ENCODE measurements at places on chromosomes 5 and 9.

DNA sequence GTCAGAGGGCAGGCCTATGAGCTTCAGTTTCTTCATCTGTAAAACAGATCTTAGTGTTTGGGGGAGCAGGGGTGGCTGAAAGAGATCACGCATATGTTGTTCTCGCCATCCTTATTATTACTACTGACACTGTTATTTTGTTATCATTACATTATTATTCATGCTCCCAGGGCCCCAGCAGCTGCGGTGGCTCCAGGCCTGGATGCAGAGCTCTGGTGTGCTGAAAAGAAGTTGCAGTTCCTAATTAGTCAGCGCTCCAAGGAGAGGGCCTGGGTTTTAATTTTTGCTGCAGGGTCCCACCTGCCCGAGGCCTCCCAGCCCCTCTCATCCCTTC lies 19.5 kb downstream of the CXXC5 start:
- peak; percentile 72 for DNase-seq

DNA sequence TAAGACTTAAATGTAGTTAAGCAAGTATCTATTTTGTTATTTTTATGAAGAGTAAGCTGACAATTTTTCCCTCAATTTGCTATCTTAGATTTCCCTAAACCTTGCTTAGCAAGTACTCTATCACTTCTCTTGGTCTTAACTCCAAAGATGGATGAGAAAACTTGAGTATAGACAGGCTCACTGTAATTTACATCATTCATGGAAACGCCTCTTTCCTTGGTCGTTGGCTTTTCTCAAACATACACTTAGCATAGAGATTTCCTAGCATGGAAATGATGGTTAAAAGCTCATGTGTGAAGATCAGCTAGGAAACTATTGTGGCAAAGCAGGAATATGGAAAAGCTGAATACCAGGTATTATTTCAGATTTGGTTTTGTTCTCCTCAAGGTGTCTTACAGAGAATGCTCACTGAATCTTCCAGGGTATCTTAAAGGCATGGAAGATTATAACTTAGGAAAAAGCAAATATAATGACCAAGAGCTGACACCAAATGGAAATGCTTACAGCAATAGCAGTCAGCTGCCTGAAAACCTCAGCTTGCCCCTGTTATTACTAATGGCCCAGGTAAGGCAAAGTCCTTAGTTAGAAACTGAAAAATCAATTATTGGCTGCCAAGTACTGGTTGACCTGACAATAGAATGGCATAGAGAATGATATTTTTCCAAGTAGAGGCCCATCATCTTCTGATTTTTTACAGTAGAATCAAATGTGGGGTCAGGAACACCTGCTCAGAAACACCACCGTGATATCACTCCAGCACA lies 84.8 kb downstream of the SEMA5A start:
- no peak for DNase-seq

GRCh38 chr5:132475987-132476875 lies 14.3 kb downstream of the IRF1 start:
- DNase-seq = no peak

GRCh38 chr9:32423371-32423770 lies 38.9 kb downstream of the ACO1 start:
- DNase-seq = peak; percentile 64

- DNase-seq = peak; percentile 34
These were observed 3.9 kb downstream of the CCDC183 start for GRCh38 chr9:136799854-136800657.

DNA sequence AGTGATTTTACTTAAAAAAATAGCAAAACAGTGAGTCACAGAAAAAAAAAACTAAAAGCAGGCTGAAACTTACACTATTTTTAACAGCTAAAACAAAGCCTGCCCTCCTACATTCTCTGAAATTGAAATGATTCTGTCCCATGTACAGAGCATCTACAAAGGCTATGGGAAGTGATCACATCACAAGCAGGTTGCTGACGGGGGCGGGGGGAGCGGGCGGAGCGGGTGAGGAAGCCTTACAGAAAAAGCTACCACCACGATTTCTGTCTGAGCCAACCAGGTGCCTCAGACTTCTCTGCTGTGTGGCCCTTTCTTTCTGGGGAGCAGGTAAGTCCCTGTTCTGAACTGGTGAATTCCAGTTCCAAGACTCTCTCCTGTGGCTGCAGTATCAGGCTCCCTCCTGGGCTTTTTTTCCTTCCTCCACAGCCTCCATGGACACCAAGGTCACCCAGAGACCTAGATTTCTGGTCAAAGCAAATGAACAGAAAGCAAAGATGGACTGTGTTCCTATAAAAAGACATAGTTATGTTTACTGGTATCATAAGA lies 104.9 kb downstream of the ANKRD18B start:
- no peak for DNase-seq

DNA sequence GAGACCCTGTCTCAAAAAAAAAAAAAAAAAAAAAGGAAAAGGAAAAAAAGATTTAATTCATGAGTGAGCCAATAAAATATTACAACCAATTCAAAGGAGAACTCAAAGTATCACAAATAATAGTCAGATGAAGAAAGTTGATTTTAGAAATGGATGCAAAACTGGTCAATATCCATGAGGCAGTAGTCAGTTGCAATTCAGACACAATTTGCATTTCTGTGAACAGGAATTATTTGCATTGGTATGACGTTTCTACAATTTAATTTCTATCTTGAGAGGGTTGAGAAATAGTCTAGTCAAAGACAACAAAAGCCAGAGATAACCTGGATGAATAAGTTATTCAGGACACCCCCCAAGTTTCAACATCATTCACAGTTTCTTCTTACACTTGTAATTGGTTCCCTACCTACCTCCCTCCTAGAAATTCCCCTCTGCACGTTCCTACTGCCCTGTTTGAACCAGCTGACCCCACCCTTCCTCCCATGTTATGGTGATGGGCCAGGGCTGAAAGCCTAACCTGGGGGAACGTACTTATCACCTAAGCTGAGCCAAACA lies 28.6 kb upstream of the CDKN2AIPNL start:
- no peak for DNase-seq

DNA sequence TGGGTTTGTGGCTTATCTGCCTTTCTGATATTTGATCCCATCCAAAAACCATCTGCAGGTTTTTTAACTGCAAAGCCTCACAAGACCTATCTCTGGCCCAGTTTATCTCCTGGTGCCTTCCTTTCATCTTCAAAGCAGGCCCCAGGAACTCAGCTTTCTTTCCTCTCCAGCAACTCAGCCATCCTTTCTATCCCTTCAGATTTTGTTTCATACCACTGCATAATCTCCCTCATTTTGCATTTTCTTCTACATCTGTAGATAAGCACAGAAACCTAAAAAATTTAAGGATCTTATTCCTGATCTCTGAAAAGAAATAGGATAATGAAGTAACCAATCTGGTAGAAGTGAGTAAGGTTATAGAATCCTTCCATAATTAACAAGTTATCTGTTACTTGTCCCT lies 19.5 kb upstream of the ERCC6L2 start:
- no peak for DNase-seq

- DNase-seq = no peak
These were observed 91.8 kb upstream of the GPR151 start for GRCh38 chr5:146607659-146608332.

GRCh38 chr9:121191235-121191634 lies 10.4 kb downstream of the RAB14 start:
- DNase-seq = no peak

DNA sequence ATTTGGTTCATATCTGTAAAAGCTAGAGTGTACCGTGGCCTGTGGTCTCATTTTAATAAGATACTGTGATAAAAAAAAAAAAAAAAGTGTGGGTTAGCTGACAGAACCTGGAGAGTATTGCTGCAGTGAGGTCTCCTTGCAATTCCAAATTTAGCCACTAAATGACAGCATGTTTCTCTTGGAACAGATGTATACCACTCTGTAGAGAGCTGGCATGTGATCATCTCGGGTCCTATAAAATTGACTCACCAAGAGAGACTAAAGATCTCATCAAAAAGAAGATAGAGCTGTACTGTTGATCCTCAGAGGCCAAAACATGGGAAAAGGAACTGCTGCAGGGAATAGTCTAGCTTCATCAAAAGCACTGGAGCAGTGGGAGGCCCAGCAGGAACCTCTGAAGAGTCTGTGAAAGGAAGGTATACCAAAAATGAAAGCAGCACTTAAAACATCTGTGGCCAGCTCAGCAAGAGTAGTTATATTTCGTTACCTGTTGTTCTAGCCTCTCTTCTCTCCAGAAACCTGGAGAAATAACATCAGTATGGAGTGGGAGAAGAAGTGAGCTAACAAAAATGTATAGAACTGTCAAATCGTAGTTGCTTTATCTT lies 826.8 kb downstream of the EFNA5 start:
- DNase-seq = peak; percentile 30

GRCh38 chr9:2489838-2490314 lies 131.7 kb upstream of the VLDLR start:
- peak; percentile 55 for DNase-seq

- peak; percentile 76 for DNase-seq
These were observed 4.0 kb downstream of the SNX30 start for GRCh38 chr9:112754578-112754977.

DNA sequence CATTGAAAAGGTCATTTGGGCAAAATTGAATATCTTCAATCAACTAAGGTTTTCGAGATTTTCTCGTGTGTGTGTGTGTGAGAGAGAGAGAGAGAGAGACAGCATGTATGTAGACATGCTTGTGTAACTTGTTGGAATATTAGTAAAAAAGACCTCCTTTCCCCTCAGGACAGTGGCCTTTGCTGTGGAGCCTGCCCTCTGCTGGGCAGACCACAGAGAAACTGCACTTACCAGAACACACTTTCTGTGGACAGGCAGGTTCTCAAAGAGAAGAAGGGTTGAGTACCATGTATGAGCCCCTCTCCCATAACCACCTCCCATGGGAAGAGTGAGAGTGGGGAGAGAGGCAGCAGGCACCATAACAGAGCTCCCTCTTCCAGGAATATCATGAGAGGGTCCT lies 45.6 kb downstream of the CFAP90 start:
- DNase-seq = no peak

- DNase-seq = no peak
These were observed 1.5 kb upstream of the ANKHD1 start for GRCh38 chr5:140399979-140400729.

GRCh38 chr5:73674669-73675004 lies 48.6 kb downstream of the ARHGEF28 start:
- no peak for DNase-seq

DNA sequence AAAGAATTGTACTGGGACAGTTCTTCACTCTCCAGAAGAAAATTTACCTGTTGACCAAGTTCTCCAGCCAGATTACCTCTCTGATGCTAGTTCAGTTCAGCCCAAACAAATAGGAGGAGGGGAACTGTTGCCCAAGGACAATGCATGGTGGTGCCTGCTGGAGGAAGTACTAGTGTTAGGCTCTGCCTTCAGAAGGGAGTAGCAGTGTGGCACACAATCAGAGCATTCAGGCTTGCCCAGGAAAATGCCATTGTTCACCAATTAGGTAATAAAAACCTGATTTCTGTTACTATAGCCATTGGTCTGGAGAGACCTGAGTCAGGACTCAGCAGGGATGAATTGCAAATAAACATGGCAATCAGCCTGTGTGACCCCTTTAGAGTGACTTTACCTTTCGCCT lies 720.8 kb upstream of the ZNF608 start:
- no peak for DNase-seq

GRCh38 chr9:74275872-74276508 lies 221.1 kb upstream of the RORB start:
- DNase-seq = no peak

GRCh38 chr5:89908876-89909275 lies 500.7 kb downstream of the CETN3 start:
- DNase-seq = no peak

- no peak for DNase-seq
These were observed 19.4 kb downstream of the NR2F1 start for GRCh38 chr5:93602241-93603077.

GRCh38 chr9:125470767-125471580 lies 209.3 kb downstream of the GAPVD1 start:
- DNase-seq = no peak

GRCh38 chr5:23367874-23368273 lies 139.5 kb upstream of the PRDM9 start:
- DNase-seq = no peak

GRCh38 chr5:132505641-132506040 lies 15.1 kb upstream of the IRF1 start:
- DNase-seq = peak; percentile 42

DNA sequence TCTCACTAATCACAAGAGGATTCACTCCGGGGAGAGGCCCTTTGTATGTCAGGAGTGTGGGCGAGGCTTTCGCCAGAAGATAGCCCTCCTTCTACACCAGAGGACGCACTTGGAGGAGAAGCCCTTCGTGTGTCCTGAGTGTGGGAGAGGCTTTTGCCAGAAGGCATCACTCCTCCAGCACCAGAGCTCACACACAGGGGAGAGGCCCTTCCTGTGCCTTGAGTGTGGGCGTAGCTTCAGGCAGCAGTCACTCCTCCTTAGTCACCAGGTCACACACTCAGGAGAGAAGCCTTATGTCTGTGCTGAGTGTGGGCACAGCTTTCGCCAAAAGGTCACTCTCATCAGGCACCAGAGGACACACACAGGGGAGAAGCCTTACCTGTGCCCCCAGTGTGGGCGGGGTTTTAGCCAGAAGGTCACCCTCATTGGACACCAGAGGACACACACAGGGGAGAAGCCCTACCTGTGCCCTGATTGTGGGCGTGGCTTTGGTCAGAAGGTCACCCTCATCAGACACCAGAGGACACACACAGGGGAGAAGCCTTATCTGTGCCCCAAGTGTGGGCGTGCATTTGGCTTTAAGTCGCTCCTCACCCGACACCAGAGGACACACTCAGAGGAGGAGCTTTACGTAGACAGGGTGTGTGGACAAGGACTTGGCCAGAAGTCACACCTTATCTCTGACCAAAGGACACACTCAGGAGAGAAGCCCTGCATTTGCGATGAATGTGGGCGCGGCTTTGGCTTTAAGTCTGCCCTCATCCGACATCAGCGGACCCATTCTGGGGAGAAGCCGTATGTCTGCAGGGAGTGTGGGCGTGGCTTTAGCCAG lies 27.8 kb downstream of the NUTM2F start:
- no peak for DNase-seq

GRCh38 chr5:111488353-111488752 lies 24.0 kb downstream of the STARD4 start:
- no peak for DNase-seq

DNA sequence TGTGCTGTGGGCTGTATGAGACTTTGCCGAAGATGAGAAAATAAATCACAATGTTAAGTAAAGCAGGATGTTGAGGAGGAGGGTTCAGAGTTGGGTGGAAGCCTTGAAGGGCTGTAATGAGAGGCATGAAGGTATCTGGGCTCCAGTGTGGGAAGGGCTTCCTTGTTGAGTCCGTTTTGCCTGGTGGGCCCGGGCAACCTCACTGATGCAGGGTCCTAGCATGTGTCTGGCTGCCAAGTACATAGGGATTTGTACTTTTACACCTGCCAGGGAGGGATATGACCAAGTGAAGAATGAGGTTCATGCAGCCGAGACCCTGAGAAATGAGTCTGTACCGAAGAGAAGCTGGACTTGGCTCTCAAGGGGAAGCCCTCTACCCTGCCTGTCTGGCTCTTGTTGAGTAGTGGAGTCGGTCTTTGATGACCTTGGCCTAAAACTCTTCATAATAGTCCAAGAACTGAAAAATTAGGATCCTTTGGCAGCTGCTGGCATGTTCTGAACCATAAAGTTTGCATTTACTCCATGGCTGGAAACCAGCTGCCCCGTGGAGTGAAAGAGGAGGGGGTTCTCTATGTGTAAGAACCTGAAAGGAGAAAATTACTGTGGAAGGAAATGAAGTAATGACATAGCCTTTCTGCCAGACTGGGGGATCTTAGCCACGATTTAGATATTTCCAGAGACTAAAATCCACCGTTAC lies 59.0 kb upstream of the DPYSL3 start:
- DNase-seq = no peak

Measured in fibroblast of skin of back (primary cell).